ENCODE measurements at places on chromosomes 4 and X.

DNA sequence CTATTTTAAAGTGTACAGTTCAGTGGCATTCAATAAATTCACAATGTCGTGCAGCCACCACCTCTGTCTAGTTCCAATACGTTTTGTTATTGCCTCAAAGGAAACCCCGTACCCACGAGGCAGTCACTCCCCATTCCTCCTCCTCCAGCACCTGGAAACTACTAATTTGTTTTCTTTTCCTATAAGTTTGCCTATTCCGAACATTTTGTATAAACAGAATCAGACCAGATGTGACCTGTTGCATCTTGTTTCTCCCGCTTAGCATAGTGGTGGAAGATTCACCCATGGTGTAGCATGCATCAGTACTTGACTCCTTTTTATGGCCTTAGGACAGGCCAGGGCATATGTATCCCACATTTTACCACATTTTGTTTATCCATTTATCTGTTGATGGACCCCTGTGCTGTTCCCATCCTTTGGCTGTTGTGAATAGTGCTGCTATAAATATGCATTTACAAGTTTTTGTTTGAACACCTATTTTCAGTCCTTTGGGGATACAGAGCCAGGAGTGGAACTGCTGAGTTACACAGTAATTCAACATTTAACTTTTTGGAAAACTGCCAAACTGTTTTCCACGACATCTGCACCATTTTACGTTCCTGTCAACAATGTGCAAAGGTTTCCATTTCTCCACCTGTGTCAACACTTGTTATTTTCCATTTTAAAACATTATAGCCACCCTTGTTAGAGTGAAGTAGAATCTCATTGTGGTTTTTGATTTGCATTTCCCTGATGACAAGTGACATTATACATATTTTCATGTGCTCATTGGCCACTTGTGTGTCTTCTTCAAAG lies 57.8 kb upstream of the STX18 start:
- DNase-seq = no peak

GRCh38 chr4:158863296-158863695 lies 94.5 kb downstream of the FNIP2 start:
- DNase-seq = no peak

GRCh38 chr4:107072836-107073736 lies 37.0 kb upstream of the DKK2 start:
- no peak for DNase-seq

GRCh38 chr4:19739101-19739651 lies 512.5 kb upstream of the SLIT2 start:
- DNase-seq = no peak

- DNase-seq = no peak
Observed at GRCh38 chrX:105653891-105654290, 168.4 kb upstream of the NRK start.

DNA sequence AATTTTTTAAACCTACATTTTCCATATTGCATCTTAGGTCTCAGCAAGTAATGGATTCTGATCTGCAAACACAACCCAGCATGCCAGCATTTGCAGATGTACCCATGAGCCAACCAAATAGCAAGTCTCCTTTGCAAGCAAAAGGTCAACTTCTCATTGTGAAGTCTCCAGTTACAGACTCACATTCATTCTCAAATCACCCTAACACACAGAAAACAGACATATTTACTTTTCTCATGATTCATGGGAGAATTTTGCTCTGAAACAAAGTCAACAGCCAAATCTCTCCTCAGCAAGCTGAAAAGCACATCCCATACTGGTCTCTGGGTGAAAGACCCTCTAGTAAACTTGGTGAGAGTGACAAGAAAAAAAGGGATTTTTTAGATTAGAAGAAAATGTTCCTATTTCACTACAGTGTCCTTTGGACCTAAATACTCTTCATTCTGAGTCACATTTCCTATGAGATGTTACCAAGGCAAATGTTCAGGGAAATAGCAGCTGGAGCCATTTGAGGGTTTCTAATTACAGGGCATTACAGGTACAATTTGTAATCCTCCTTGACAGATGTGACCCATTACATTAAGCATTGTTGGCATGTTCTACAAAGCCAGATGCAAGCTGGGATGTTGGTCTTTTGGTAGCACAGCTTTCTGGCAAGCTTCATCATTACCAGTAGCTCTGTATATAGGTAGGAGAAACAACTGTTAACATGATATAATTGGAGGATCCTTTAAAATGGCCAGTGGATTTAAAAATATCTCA lies 383.3 kb downstream of the SMARCA1 start:
- DNase-seq = no peak

GRCh38 chr4:72118017-72118416 lies 86.2 kb downstream of the NPFFR2 start:
- DNase-seq = no peak

- peak; percentile 52 for DNase-seq
Observed at GRCh38 chrX:69365349-69365748, 138.8 kb upstream of the NALF2 start.

GRCh38 chrX:115521741-115522140 lies 39.2 kb upstream of the PLS3 start:
- no peak for DNase-seq

DNA sequence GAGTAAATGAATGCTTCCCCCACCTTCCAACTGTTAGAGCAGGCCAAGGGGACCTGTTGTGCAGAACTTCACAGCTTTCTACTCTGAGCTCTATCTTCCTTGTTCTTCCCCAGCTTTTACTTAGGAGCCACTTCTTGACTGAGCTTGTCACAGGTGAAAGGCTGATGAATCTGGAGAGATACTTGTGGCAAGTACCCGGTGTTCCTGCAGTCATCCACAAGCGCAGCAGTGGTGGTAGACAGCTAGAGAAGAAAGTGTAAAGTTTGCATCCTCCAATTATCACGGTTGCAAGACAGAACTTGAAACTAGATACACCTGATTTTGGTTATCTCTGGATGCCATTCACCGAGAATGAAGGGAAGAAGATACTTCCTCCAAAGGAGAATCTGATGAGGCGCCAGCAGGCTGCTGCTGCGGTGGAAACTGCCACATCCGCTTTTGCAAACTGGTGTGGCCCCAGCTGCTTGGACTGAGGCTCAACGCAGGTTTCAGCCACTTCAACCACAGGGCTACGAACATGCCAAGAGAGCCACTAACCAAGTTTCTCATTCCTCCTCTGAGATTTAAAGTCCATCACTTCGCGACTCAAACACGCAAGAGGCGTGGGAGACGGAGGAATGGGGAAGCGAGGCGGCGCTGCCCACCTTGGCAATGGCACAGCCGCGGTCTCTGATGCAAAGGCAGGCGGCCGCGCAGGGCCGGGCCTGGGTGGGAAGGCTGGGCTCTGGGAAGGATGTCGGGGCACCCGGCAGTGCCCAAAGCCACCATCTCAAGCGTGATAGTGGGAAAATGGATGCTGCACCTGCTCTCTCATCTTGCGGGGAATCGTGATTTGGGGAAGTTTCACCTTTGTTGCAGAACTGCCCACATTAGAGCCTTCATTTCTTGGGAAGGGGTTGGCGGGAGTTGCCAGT lies 1.3 kb upstream of the FHIP1A start:
- DNase-seq = no peak

DNA sequence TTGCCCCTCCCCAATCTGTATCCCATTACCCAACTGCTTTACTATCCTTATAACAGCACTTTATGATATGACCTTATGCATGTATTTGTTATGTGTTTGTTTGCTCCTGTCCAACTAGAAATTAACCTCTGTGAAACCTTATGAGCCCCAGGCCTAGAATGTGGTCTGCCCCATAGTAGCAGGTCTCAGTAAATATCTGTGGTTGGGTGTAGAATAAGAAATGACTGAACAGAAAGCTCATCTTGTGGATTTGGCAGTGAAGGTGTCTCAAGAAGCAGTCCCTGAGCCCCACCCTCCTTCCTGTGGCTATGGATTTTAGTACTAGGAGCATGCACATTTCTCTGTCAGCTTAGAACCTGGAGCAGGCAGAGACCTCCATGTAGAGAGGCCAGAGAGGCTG lies 229.0 kb upstream of the LCORL start:
- DNase-seq = no peak

GRCh38 chrX:102902355-102902754 lies 34.7 kb upstream of the RAB40AL start:
- DNase-seq = no peak

DNA sequence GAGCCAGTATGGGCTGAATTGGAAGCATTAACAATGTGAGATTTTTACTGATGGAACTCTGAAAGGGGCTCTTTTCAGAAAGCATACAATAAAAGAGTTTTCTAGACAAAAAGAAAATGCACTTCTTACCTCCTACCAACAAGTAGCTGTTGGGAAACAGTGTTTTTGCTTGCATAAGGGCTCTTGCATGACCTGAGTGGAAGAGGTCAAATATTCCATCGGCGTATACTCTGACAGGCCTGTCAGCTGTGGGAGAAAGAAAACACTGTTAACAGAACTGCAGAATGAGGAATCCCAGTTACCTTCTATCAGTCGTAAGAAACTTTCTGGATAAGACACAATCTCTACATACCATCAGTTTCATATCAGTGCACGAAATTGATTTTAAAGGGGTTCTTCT lies 39.5 kb downstream of the PCYT1B start:
- no peak for DNase-seq

DNA sequence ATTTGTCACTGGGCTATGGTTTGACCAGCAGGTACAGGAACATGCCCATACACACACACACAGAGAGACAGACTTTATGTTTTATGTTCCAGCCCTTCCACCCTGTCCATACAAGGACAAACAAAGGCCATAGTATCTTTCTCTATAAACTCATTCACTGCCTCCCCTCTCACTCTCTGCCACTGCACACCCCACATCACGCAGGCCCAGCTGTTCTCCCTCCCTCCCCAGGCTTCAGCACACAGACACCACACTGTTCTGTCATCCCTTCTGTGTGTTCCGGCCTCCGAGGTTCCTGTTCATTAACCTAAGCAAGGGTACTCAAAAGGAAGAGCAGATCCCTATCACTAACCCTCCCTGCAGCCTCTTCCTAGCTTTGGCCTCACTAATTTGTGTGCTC lies 17.8 kb downstream of the LAS1L start:
- DNase-seq = no peak

GRCh38 chr4:85495621-85496020 lies 20.7 kb downstream of the ARHGAP24 start:
- DNase-seq = no peak

DNA sequence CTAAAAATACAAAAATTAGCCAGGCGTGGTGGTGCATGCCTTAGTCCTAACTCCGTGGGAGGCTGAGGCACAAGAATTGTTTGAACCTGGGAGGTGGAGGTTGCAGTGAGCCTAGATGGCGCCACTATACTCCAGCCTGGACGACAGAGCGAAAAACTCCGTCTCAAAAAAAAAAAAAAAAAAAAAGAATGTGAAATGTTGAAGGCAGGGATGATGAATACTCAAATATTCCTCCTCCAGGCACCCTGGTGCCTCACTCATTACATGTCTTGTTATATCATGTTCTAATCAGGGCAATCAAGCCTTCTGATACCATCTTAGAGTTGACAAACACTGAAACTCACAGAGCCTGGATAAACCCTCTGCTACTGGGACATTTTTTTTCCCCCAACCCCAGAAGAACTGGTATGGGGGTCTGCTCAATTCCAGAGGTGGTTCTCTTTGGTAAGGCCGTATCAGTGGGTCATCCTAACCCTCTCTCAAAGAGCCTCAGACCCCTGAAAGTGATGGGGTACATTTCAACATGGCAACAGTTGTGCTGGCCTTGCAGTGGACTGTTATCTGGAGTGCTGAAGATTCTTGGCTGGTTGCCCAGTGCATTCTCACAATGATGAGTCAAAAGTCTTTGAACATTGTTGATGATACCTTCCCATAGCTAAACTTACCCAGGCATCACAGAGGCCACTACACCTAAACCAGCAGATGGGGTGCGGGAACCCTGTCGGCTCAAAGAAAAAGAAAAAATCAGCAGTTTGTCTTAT lies 2.4 kb upstream of the SH3KBP1 start:
- no peak for DNase-seq

DNA sequence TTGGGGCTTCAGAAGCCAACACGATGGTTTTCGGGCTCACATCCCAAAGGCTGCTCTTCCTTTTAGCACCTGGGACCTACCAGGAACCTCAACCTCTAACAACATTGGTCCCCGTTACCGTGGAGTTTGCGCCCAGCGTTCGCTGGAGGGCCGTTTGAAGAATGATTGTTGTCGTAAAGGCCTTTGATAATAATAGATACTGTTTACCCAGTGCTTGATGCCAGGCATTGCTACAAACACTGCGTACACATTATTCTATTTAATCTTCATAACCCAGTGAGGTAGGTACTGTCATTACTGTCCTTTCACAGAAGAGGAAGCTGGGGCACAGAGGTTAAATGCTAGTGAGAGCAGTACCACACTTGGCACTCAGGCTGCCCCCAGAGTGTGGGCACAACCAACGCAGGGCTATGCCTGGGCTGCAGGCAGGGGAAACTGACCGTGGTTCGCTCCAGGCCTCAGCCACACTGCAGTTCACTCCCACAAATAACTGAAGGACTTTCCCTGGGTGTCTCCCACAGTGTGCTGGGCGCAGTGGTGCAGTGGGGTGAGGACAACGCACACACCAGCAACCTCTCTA lies 1.0 kb upstream of the ACSL1 start:
- DNase-seq = no peak

DNA sequence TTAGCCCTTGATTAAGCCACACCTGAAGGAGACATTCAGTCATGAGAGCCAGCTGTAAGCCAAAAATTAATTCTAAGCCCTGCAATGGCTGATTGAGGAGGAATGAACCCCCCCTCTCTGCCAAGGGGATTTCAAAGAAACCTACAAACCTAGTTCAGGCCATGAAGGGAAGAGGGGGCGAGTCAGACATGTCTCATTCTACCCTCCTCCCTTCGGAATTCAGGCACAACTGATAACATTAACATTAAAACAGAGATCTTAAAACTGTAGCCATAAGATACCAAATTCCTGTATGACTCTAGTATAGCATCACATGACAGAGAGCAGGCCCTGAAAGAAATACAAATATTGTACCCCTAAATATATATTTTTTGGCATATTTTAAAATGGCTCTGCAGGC lies 40.4 kb upstream of the AFAP1 start:
- DNase-seq = no peak

DNA sequence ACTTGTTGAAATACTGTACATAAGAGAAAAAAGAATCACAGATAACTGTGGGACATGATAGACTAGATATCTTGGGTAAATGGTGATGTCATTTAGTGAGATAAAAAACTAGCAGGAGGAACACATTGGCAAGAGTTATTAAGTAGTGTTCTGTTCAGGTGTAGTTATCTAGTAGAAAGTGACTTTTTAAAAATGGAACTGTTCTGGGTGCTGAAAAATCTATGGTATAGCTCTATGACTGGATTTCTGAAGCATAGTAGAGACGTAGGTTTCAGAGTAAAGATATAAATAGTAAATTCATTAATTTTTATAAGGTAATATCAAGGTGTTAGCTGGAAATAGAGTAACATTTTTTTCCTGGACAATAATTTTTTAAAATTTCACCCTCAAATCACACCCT lies 225.1 kb upstream of the UGT8 start:
- no peak for DNase-seq

GRCh38 chrX:37332987-37333658 lies 16.0 kb upstream of the PRRG1 start:
- no peak for DNase-seq

- no peak for DNase-seq
Observed at GRCh38 chr4:15901998-15902397, 36.5 kb downstream of the FGFBP1 start.

- DNase-seq = no peak
Observed at GRCh38 chr4:168864821-168865541, 145.1 kb downstream of the CBR4 start.

Measured in vagina (tissue), 2 donors.